Right ventricle myocardium inferior (tissue), 1 donor: ENCODE measurements at places on chromosomes 2 and 18.

DNA sequence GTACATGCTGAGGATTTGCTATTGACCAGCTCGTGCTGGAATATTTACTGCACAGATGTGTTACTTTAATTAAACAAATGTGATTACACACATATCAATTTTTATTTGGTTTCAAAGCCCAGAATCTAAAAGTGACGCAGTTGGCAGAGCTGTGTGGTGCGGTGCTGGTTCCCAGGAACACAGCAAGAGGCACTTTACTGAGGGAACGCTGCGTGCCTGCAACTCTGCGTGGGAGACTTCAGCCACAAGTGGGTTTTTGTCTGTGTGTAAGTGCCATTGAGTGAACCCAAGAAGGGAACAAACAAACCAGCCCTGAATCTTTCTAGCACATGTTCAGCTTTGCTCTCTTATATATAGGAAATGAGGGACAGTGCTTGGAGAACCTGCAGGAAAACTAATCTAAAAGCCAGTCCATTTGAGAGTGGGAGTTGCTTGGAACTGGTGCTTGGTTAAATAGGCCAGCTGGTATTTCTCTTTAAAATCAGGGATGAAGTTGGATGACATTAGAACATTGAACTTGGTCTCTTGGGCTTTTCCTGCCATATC lies 196.6 kb upstream of the CELF4 start:
- no peak for DNase-seq

DNA sequence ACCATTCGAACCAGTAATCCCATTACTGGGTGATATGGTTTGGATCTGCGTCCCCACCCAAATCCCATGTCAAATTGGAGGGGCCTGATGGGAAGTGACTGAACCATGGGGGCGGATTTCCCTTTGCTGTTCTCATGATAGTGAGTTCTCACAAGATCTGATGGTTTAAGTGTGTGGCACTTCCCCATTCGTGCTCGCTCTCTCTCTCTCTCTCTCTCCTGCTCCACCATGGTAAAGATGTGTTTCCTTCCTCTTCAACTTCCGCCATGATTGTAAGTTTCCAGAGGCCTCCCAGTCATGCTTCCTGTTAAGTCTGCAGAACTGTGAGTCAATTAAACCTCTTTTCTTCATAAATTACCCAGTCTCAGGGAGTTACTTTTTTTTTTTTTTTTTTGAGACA lies 62.6 kb downstream of the NBAS start:
- no peak for DNase-seq

- DNase-seq, result no peak
These were observed 1.3 kb downstream of the RAB10 start for GRCh38 chr2:26035090-26035743.

GRCh38 chr2:27705851-27706622 lies 42.3 kb downstream of the SLC4A1AP start:
- DNase-seq, result no peak

- no peak for DNase-seq
These were observed 28.5 kb upstream of the NOSTRIN start for GRCh38 chr2:168773719-168774521.

DNA sequence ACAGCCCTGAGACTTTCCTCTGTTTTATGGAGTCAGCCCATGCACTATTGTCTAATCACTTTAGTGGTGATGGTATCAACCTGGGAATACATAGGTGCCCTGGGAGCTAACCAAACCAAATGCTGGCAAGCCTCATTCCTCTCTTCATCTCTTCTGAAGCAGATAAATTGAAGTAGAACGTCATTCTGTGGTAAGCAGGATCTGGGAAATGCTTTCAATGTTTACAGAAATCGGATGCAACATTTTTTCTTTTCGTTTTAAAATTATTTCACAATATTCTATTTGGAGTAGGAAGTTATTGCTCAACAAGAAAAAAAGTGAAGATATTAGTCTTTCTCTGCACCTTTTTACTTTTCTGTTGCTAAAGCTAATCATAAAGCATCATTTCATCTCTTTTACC lies 114.2 kb downstream of the RBMS1 start:
- no peak for DNase-seq
